ENCODE measurements at places on chromosomes 4 and X.

- no peak for DNase-seq
These were observed 4.6 kb upstream of the HSPA4L start for GRCh38 chr4:127777487-127777886.

- DNase-seq: peak; percentile 48
These were observed 16.4 kb downstream of the NSDHL start for GRCh38 chrX:152847281-152847680.

- no peak for DNase-seq
These were observed 79.9 kb downstream of the ZFX start for GRCh38 chrX:24229400-24229879.

GRCh38 chr4:101418466-101418865 is 71.1 kb upstream of the PPP3CA start:
- no peak for DNase-seq

- DNase-seq: no peak
These were observed 290.2 kb downstream of the USP46 start for GRCh38 chr4:52368895-52369294.

GRCh38 chr4:6177587-6178197 is 22.7 kb downstream of the JAKMIP1 start:
- DNase-seq: no peak

- DNase-seq: no peak
These were observed 3.6 kb downstream of the DCAF4L1 start for GRCh38 chr4:41985151-41985550.

GRCh38 chrX:101347859-101348451 is 587 bp downstream of the TIMM8A start:
- no peak for DNase-seq

GRCh38 chr4:181569553-181569952 is 673.6 kb upstream of the TENM3 start:
- DNase-seq: peak; percentile 34

DNA sequence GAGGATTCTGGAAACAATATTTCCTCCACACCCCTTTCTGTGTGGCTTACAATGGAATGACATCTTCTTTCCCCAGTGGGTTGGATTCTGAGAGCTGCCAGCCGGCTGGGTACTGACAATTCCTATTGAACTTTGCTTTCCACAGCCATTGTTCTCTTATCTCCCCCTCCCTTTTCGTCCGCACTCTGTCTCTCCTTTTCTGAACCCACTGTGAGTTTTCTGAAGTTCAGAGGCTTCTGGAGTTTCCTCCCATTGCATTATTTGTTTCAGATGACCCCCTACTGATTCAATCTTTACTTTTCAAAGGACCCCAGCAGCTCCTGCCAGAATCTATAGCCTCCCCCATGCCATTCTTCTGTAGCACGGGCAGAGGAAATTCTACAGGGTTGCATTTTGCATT is 10.4 kb downstream of the SMPX start:
- DNase-seq: no peak

DNA sequence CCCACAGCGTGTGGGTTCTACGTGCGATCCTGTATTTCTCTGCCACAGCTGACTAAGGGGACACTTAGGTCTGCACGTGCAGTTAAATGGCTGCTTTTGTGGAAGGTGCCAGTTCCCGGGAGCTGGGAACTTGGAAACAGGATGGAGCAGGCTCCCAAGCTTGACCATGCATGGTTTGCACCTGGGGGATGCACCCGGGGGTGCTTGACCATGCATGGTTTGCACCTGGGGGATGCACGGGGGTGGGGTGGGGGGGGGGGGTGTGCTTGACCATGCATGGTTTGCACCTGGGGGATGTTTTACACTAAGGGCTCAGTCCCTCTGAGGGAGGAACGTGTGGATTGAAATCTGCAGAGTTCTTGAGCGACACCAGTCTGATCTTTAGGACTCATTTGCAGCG is 5.7 kb downstream of the WFS1 start:
- no peak for DNase-seq

GRCh38 chr4:113587640-113588275 is 173.8 kb downstream of the CAMK2D start:
- no peak for DNase-seq

DNA sequence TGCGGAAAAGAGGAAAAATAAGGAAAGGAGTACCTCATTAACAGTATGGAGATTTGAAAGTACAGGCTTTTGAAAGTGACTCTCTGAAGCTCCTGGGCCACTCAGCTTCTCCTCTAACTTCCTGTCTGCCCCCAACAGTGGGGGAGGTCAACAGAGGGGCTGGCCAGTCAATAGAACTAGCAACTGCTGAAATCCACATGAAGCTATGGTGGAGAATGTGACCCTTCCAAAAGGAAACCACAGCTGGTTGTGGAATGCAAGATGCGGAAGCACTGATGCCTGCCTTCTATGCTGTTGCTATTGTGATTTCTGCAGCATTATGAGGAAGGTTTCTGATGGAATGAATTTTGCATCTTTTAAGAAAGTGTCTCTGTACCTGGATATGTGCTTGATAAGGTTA is 2.4 kb downstream of the CORIN start:
- no peak for DNase-seq

DNA sequence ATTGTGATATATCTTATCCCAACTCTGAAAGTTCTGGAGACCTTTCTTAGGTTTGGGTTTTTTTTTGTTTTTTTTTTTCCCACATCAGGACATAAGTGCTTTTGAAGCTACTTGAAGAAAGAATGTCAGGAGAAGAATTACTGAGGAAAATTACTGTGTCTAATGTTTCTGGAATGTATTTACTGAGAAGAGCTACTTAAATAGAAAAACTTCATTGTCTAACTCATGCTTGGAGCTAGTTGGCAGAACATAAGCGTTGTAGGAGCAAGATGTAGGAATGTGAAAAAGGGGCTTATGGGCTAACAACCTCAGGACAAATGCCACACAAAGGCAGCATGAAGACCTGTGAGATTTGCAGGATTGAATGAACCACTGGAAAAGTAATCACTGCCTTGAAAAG is 166.6 kb upstream of the GLRA2 start:
- DNase-seq: no peak

- no peak for DNase-seq
These were observed 557 bp upstream of the ARHGEF6 start for GRCh38 chrX:136781180-136781797.

GRCh38 chr4:144748814-144749555 is 103.0 kb downstream of the HHIP start:
- DNase-seq: no peak

- no peak for DNase-seq
These were observed 343.9 kb upstream of the NOCT start for GRCh38 chr4:138671606-138672084.

DNA sequence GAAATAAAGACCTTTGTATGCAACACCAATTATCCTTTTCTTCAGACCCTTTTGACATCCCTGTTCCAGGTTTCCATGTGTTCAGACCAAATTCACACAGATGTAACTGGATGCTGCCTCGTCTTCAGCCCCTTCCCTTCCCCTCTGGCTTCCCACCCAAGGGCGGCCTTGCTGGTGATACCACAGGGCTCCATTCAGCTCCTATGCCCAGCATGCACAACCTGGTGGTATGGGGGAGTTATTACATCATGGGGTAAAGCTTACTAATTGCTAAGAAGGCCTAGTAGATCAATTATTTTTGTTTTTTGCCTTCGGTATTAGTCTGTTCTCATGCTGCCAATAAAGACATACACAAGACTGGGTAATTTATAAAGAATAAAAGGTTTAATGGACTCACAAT is 317.0 kb upstream of the CXXC4 start:
- no peak for DNase-seq

DNA sequence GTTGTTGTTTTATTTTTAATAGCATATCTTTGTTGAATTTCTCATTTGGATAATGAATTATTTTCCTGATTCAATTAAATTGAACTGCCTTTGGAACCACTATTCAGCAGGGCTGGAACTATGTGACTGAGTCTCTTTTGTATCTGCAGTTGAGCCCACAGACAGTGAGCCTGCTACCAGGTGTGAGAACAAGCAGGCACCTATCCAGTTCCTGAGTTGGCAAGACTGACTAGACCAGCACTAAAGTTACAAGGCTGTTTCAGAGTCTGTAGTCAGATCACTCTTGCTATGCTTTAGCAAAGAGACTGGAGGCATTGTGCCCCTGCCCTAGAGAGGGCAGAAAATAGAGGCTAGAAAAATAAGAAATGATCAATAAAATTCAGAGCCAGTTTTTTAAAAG is 237.3 kb upstream of the GRID2 start:
- no peak for DNase-seq

DNA sequence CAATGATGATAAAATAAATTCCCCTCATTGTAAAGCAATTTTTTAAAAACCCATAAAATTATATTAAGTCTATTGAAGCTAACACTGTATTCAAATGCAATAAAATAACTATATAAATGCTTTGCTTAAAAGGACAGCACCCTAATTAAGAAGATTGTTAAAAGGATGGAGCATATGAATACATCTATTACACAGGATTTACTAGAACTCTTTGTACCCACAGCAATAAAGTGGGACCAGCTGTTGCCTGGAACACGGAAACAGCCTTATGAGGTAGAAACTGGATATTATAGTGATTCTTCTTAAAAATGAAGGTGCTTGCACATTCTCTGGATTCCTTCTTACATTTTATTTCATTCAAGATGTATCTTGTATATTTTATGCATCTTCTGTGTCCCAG is 298.7 kb upstream of the KLF3 start:
- DNase-seq: no peak

DNA sequence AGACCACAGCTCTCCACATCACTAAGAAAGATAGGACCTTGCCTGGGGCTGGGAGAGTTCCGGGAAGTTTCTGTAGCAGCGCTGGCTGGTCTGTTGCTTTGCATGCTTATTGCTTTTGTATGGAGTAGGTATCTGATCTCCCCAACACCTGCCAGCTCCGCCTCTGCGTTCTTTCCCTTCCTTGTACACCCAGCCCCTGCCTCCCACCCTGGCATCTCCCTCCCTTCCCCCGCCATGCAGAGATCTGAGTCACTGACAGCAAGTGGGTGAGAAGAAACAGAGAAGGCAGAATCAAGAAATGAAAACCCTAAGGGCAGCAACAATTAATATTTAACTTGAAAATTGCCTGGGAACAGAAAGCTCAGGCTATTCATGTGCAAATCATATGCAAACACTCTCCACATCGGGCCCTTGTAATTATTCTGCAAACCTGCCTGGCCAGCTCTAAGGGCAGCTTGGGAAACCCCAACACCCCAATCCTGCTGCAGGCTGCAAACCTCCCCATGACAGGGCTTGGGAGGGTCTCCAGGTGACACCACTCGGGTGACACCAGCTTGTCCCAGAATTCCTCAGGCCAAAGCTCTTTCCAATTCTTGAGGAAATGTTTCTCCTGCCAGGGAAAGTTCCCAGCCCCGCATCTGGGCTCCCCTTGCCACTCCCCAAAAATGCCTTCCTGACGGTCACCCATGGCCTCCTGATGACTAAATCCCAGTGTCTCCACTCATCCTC is 257.2 kb downstream of the FBXW7 start:
- no peak for DNase-seq

DNA sequence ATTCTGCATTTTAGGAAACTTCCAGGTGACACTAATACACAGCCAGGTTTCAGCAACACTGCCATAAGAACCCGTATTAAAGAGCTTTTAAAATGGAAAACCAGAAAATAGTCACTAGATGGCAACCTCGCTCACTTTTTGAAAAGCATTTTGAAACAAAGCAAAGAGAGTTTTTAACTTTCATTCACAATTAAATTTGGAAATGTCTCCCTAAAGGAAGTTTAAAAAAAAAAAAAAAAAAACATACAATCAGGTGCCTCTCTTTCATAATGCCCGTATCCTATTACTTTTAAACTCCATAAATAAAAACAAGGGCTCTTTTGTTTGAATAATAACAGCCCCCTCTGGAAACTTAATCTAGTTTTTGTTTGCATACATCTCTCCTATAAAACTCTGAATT is 20.3 kb downstream of the MEPE start:
- peak; percentile 43 for DNase-seq

DNA sequence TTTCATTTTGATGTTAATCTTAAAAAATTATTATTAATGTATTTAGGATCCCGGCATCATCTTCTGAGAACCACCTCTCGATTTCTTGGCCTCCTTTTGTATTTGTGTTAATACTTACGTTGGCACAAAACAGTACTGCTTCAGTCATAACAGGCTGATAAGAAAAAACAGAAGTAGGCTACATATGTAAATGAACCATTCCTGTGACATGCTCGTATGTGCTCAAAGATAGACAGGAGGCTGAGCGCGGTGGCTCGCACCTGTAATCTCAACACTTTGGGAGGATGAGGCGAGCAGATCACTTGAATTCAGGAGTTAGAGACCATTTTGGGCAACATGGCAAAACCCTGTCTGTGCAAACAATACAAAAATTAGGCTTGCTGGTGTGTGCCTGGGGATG is 109.4 kb upstream of the H2AZ1 start:
- no peak for DNase-seq

- no peak for DNase-seq
These were observed 303.1 kb downstream of the ARHGAP24 start for GRCh38 chr4:85777908-85778631.

DNA sequence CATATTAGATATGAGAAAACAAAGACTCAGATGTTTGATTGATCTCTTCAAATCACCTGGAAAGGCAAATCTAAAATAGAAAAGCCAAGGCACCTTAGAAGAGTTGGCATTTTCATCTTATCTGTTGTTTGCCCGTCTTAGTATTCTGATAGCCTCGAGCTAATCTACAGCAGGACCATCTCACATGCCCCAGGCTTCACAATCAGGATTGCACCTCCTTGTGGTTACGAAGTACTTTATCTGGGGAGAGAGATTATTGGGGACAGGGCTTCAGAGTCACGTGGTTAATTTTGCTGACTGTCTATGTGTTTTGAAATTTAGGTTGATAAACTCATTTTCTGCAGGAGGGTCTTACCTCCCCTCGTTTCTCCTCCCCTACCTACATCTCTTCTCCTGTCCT is 313.1 kb upstream of the ANXA10 start:
- no peak for DNase-seq

DNA sequence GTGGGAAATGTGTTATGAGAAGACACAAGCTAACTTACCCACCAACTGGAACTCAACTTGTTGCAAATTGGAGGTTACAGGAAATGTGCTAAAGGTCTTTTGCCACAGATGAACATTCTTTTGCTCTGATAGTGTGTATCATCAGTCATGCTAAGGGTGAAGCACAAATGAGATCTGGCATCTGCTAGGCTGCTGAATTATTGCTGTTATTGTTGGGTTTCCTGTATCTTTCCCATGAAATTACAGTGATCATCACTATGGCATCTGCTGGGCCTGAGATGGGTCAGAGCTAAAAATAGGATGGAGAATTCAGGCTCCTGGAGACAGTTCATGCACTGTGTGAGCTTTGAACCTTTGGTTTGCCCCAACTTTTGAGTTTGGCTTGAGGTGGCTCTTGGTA is 124.5 kb downstream of the NPNT start:
- DNase-seq: no peak

- no peak for DNase-seq
These were observed 16.1 kb downstream of the MSMO1 start for GRCh38 chr4:165343353-165344191.

- DNase-seq: no peak
These were observed 36.7 kb downstream of the SLC9A6 start for GRCh38 chrX:136021903-136022302.

Measured in hematopoietic multipotent progenitor cell (in vitro differentiated cells).